ENCODE measurements at places on chromosomes 7 and 10. TPM values are rescaled to one million over a fixed set of nuclear protein-coding genes. Genes with fewer than 3 reads are reported as not detected.

Gene TIMM23
- 67.0 TPM for polyA plus RNA-seq

Gene SORBS1
- polyA plus RNA-seq, result 52.6 TPM

Gene SLC35G1
- polyA plus RNA-seq, result 3.5 TPM

Gene NKX1-2
- 0.16 TPM for polyA plus RNA-seq

Gene PILRA
- 23.7 TPM for polyA plus RNA-seq
